ENCODE measurements at places on chromosomes 2 and 18. TPM values are rescaled to one million over a fixed set of nuclear protein-coding genes. Genes with fewer than 3 reads are reported as not detected.

Gene TTC32
- total RNA-seq = 32.0 TPM

Gene ZNF385B
- total RNA-seq = 2.3 TPM

Gene MEP1B
- total RNA-seq = not detected

Gene MREG
- total RNA-seq = 3.4 TPM

Gene MOCOS
- total RNA-seq = 29.7 TPM

Gene MAP2
- 22.7 TPM for total RNA-seq

Gene PLA2R1
- total RNA-seq = 22.8 TPM

Gene DSG1
- total RNA-seq = not detected

Gene TMEM163
- not detected for total RNA-seq

Gene CACNB4
- total RNA-seq = 0.20 TPM

Gene NAPG
- total RNA-seq = 27.0 TPM

Gene SETBP1
- total RNA-seq = 2.5 TPM

Gene SERPINB10
- total RNA-seq = not detected

Gene GLB1L
- total RNA-seq = 15.8 TPM

Gene SIX2
- total RNA-seq = 0.15 TPM

Gene DCDC2C
- total RNA-seq = not detected

Gene INPP5D
- total RNA-seq = 1.3 TPM

Gene KLHL41
- not detected for total RNA-seq

Gene AQP12A
- total RNA-seq = not detected

Gene PDE1A
- total RNA-seq = 41.1 TPM

Gene C2orf74
- 29.9 TPM for total RNA-seq

Gene SCYGR4
- total RNA-seq = 0.14 TPM

Gene ZNF532
- total RNA-seq = 6.1 TPM

Gene SPATS2L
- 58.3 TPM for total RNA-seq

Measured in NCI-H460 (cell line).